ENCODE measurements at places on chromosomes 13 and 19.

DNA sequence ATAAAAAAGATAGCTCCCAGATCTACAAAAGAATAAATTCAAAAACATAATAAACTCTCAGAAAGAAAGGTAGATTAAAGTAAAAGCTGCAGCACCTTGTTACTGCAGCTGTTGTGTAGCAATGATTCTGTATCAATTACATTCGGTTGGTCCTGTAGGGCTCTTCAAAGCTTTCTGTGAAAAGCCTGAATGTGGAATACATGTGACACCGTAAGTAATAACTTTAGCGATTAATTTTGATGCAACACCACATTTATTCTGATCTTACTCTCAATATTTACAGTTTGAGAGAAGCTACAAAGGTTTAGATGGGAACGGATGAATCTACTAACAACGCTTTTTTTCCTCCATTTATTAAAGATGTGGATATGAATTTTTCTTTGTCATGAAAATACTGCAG lies 279.2 kb downstream of the DACH1 start:
- DNase-seq = no peak

DNA sequence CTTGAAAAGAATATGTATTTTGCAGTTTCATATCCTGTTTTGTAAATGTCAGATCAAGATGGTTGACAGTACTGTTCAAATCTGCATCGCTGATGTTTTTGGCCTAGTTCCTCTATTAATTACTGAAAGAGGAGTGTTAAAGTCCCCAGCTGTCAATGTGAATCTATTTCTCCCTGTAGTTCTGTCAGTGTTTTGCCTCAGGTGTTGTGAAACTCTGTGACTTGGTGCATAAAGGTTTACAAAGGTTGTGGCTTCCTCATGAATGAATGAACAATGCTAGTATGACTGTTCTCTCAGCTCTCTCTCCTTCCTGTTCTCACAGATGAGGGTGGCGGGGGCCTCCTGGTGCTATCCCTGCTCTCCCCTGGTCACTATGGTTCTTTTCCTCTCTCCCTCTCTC lies 142.4 kb downstream of the MYCBP2 start:
- DNase-seq = no peak

DNA sequence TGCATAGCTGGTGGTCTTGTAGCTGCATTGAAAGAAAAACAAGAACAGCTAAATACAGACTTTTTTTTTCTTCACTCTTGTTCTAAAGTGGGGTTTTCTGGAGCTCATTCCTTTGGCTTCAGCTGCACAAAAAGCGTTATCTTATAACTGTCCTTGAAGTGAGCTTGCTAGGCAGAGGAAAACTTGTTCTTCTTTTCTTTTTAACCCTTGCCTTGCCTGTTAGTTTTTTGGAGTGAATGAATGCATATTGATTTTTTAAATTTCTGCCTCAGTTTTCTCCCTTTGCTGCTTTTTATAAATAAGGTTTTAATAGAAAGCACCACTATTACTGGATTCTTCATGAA lies 1.5 kb downstream of the ZNF765 start:
- no peak for DNase-seq

- DNase-seq = no peak
Measured at GRCh38 chr13:22000191-22000590, 329.3 kb downstream of the FGF9 start.

GRCh38 chr19:16589917-16590316 lies 17.7 kb upstream of the SLC35E1 start:
- DNase-seq = no peak

DNA sequence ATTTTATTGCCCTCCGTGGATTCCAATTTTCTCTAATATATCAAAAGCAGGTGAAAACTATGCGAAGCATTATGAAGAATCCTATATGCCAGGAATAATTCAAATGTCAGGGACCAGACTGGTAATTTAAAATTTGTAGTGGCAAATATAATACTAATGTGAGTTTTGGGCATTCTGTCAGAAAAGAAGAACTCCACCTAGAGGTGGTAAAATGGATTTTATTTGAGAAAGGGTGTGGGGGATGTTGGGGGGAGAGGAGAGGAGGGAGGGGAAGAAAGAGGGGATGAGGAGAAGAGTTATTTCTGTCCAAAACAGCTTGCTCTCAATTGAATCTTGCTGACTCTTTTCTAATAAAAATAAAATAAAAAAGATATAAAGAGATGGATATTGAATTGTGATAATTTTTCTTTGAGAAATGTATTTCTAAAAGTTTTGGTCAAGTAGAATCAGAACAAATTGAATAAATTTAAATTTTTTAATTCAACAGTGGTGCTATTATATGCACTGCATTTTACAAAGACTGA lies 929.3 kb upstream of the SLITRK5 start:
- DNase-seq = no peak

DNA sequence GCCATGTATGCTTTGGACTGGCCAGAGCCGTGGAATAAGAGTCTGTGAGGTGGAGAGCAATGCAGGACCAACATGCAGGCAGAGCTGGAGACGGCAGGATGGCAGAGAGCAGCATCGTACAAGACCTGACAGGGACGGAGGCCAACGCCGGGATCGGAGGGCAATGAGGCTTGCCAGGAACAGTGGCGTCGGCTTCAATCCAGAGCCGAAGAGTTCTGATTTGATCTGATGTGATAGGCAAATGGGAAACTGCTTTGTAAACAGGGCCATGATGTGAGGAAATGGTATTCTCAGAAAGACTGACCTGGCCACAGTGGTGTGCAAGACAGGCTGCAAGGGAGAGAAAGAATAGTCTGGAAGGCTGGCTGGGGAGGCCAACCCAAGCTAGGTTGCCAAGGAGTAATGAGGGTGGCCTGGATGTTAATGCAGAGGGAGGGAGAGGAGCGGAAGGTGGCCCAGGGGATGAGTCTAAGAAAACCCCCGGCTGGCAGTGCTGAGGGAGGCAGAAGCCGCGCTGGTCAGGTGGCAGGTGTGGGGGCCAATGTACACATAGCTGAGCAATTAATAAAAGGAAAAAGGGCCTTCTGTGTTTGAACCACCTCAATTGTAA lies 26.7 kb downstream of the RCBTB2 start:
- DNase-seq = no peak

- no peak for DNase-seq
Measured at GRCh38 chr13:98972627-98973026, 5.2 kb downstream of the DOCK9 start.

DNA sequence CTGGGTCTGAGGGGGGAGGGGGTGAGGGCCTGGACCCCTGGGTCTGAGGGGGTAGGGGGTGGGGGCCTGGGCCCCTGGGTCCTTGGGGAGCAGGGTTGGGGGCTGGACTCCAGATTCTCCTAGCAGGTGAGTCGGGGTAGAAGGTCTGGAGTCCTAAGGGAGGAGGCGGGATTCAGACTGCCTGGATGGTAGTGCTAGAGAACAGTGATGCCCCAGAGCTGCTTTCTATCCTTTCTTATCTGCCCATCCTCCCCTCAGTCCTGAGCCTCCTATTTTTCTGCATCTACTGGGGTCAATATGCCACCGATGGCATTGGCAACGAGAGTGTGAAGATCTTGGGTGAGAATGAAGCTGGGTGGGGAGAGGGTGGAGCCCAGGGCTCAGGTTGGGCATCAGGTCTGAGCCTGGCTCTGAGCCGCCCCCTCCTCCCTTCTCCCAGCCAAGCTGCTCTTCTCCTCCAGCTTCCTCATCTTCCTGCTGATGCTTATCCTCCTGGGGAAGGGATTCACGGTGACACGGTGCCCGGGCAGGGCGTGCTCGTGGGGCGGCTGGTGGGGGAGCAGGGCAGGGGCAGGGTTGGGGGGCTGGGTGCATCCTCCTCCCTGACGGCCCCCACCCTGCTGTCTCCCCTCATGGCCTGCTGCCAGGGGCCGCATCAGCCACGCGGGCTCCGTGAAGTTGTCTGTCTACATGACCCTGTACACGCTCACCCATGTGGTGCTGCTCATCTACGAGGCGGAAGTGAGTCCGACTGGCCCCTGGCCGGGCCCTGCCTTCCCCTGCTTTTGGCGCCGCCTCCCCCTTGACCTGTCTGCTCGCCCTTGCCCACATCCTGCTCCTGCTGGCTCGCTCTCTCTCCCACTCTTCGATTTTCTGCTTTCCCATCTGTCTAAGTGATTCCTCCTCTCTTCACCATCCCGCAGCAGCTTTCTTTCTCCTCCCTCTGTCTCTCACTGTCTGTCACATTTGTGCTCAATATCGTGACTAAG lies 3.4 kb downstream of the TMEM145 start:
- no peak for DNase-seq

DNA sequence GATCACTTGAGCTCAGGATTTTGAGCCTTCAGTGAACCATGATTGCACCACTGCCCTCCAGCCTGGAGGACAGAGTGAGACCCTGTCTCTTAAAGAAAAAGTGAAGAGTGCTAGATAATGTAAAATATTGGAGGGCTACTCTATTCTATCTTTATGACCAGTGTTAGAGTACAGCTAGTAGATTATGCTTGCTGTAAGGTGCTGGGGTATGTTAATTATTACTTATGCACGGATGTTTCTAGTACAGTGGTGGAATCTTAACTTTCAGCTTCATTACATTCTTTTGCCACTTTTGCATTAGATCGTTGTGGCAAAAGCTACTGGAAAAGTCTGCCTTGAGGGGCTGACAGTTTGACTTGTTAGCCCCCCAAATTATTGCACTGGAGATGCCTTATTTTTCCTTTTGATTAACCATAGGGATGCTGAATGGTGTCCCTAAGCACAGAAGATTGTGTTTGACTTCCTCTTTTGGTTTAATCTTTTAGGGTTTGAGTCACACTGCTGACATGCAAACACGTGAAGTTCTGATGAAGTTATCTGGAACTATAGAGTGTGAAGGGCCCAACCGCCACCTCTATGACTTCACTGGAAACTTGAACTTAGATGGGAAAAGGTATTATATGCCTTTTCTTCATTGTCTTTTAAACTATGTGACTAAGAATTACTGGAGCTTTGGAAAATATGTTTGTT lies 169.8 kb downstream of the ATP8A2 start:
- no peak for DNase-seq
